CMK (cell line): ENCODE measurements at places on chromosomes 11 and 22.

DNA sequence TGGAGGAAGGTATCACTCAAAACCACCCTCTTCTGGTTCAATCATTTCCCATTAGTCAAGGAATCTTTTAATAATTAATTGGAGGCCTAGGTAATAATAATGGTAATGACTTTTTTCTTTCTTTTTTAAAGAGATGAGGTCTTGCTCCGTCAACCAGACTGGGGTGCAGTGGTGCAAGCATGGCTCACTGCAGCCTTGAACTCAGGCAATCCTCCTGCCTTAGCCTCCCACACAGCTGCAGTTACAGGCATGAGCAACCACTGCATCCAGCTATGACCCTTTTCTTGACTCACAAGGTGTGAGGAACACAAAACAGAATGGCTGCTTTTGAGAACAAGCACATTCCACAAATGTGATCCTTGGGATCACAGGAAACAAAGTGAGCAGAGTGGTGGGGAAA is 3.6 kb downstream of the POLDIP3 start:
- no peak for DNase-seq

DNA sequence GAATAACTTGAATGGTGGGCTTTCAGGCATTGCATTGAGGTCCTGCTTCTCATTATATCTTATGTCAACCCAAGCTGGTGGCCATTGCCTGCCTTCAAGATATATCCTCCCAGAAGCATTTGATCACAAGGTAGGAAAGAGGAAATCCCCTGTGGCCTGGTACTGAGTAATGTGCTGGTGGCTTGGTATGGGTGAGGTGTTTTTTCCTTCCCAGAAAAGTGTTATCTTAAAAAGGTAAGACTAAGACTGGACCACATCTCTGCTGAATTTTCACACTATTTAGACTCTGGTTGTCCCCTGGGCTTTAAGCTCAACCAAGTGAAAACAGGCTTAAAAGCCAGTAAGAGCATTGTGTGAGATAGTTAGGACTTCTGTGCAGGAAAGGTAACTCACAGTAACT is 3.7 kb downstream of the INSC start:
- DNase-seq: no peak

DNA sequence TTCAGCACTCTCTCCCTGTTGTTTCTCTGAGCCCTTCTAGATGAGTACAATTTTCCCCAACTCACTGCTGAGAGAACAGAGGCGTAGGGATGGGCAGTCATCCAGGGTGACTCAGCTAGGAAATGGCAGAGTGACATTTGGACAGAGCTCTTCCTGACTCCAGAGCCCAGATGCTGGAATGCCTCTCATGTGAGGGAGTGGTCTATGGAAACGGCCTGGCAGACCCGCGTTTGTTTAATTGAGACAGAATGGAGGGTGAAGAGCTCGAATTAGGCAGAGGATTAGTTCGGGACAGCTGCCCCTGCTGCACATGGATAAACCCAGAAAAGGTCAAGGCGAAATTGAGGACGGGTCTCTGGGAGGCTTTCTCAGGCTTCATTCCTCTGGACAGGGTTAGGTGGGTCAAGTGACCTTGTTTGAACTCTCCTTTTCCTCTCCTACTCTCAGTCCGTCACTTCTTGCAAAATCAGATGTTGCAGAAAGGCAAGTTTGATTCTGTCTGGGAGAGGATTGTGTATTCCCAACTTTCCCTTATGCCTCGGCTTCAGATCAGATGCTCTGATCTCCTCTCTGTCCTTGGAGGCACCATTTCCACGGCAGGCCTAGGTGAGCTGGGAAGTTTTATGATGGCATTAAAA is 7.6 kb upstream of the LMO2 start:
- DNase-seq: no peak

DNA sequence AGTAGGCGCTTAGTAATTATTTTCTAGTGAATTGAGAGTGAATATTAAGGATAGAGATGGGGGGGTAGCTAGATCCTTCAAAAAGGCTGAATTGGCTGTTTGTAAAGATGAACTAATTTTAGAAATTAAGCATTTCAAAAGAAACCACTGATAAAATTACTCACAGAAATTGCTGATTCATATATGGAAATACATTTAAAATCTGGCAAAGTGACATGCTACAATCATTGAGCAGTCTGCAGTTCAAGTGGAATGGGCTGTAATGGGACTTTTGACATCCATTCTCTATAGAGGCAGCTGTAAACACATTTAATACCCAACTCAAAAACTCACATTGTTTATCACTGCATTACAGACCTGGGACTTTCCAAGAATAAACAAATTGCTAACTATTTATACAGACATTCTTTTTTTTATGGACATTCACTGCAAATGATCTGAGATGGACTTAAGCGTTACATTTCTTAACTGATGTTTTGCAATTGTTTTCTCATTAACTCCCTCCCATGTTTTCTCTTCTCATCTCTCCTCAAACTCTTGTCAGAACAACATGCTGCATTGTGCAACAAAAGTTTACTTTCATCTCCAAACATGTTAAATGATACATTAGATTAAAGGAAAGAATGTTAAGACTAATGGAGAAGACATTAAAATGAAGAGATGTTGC is 42.1 kb upstream of the MMP7 start:
- DNase-seq: no peak

DNA sequence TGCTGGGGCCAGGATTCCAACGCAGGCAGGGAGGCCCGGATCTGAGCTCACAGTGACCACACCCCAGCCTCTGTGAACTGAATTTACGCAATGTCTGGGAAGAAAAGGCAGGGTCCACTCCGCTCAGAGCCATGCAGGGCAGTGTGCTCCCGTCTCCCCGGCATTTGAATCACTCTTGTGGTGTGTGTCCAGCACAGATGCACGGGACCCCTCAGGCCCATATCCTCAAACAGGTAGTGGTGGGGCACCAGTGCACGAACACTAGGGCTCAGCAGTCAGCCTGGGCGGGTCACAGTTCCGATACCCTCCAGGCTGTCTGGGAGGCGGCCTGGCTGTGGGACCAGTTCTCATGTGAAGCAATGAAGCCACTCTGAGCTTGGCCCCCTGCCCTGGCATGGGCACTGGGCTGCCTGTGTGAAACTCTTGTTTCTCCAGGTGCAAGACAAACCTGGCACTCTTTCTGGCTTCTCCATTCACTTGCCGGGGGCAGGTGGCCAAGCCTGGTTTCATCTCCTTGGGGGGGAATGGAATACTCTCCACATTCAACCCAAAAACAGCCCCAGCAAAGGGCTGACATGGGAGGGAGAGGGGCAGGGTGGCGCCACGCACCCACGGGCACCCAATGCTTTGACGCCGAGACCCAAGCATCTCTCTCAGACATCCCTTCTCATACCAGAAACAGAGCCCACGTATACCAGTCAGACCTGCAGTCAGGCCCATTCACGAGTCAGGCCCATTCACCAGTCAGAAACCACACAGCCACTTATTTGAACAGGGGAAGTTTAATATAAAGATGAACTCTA is 14.3 kb downstream of the DHCR7 start:
- no peak for DNase-seq

DNA sequence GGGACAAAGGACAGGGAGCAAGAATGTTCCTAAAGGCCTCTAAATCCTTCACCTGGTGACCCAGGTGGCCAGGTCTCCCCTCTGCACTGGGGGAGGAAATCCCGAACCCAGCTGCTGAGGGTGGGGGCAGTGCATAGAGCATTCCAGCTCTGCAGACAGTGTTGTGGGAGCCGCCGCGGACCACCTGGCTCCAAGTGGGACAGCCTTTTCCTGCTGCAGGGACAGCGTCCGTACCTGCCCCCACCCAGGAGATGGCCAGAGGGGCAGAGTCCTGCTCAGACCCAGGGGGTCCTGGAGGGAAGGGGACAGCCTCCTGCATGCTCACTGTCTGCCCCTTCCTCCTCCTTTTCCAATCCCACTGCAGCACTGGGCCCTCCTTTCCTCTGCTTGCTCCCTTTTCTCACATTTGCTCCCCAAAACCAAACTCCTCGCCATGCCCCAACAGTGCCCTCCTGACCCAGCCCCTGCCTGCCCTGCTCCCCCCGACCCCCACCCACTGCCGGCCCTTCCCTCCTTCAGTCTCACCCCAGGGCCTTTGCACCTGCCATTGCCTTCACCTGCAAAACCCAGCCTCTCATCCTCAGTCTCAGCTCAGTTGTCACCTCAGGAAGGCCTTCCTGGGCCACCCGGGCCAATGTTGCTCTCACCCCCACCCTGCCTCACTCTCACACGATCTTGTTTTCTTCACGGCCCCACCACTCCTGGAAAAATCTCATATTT is 12.8 kb downstream of the PNPLA5 start:
- no peak for DNase-seq

DNA sequence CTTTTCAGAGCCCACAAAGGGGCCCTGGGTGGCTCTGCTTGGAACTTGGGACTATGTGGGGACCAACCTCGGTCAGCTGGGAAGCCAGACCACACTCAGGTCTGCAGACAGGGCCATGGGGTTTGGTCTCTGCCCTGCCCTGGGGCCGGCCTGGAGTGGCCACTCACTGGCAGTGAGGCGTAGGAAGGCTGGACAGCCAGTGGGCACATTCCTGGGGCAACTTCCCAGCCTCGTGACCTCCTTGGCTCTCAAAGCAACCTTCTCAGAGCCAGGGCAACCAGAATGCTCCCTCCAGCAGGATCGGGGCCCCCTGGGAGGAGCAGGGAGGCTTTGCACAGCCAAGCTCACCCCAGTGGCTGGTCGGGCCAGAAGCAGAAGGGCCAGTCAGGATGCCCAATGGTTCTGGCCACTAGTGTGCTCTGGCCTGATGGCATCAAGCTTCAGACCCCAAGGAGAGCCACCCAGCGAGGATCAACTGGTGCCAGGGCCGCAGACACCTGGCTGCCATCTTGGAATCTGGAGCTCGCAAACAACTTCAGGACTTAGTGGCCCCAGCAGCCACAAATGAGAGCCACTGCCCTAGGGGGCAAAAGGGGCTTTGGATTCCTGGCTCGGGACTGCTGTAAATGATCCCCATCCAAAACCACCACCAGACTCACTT is 87.1 kb downstream of the MYEOV start:
- no peak for DNase-seq

DNA sequence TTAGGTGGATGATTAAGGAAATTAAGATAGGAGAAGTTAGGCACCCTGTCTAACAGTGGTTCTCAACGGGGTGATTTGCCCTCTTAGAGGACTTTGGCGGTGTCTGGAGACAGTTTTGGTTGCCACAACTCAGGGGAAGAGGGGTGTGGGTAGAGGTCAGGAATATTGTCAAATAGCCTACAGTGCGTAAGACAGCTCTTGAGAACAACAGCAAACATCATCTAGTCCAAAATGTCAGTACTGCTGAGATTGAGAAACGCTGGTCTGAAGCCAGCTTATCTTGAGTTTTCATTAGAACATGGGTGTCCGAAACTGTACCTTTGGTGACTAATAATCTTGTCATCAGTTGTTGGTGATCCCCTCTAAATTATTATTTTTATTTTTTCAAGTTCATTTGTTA is 38.4 kb downstream of the CECR2 start:
- no peak for DNase-seq

- DNase-seq: no peak
Observed at GRCh38 chr11:126415128-126415527, 59.6 kb downstream of the ST3GAL4 start.

GRCh38 chr11:63622323-63622722 is 8.1 kb upstream of the PLAAT3 start:
- DNase-seq: no peak

DNA sequence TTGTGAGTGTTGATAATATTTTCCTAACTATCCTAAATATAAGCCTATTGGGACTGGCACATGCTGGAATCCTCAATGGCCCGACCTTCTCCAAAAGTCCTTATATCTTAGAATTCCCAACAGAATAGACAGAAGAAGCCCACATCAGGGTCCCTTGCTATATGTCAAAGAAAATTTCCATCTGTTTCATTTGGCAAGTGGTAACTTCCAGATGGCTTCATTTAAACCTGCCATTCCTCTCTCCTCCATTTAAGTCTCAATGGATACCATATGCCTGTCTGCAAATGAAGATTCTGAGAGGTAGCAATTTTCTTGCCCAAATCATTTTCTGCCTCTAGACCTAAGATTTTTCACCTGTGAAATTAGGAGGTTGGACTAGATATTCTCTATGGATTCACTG is 73.1 kb upstream of the KCNA4 start:
- no peak for DNase-seq

DNA sequence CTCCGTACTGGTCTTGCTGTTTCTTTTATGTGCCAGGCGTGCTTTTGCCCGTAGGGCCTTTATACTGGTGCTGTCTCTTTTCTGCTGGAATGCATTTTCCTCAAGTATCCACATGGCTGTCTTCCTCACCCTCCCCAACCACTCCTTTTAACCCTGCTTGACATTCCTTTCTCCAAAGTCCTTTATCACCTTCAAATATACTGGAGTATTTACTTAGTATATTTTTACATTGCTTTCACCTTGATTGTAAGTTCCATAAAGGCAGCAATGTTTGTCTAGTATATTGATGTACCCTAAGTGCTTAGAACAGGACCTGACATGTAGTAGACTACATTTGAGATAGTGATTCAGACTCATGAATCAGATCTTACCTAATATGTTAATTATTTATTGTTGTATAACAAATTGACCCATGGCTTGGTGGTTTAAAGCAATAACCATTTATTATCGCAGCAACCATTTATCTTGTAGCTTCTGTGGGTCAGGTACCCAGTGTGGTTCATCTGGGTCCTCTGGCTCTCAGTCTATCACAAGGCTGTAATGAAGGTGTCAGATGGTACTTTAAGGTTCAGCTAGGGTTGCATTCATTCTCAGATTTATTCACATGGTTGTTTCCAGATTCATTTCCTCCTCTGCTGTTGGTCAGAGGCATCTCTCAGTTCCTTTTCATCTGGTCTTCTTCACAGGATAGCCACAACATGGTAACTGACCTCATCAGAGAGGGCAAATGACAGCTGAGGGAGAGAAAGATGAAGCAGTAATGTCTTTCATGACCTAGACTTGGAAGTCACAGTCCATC is 34.2 kb downstream of the DDX10 start:
- no peak for DNase-seq

DNA sequence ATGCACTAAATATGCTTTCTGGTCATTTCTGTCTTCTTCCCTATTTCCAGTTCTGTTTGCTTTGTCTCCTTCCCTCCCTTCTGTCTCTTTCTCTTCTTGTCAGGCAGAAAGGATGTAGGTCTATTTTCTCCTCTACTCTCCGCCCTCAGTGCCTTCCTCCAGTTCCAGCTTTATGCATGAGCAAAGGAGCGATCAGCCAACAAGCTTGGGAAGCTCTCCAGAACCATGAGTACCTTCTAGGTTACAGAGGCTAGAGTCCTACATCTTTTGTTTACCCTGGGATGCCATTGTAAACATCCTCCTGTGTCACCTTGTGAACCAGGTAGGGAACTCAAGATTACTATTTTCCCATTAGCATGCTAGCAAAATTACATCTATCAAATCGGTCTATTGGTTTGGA is 7.9 kb upstream of the SPON1 start:
- DNase-seq: no peak
